ENCODE measurements at places on chromosomes 1 and 21.

DNA sequence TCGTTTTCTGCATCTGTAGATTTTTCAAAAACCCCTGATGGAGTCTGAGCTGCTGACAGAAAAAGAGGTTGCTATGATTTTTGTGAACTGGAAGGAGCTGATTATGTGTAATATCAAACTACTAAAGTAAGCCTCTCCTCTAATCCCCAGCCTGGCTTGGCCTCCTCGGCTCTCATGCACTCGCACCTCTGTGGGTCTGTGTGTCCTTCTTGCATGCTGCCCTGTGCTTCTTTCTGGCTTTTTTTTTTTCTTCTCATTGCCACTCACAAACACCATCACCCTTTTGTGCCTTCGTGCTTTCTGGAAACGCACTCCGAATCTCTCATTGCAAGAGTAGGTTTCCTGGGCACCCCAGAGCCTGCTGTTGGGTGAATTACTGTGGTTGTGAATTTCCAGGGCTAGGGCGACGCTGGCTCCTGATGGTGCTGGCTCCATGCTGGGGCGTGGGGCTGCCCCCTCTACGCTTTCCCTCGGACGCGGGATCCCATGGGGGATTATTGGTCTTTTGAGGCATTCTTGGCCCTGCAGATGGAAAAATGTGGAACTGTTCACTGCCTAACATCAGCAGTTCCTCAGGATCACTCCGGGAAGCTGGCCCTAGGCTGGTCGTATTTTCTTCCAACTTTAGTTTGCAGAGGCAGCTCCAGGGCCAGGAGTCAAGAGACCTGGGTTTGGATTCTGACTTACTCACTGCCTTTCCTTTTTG lies 56.8 kb downstream of the ATP5PO start:
- no peak for DNase-seq

DNA sequence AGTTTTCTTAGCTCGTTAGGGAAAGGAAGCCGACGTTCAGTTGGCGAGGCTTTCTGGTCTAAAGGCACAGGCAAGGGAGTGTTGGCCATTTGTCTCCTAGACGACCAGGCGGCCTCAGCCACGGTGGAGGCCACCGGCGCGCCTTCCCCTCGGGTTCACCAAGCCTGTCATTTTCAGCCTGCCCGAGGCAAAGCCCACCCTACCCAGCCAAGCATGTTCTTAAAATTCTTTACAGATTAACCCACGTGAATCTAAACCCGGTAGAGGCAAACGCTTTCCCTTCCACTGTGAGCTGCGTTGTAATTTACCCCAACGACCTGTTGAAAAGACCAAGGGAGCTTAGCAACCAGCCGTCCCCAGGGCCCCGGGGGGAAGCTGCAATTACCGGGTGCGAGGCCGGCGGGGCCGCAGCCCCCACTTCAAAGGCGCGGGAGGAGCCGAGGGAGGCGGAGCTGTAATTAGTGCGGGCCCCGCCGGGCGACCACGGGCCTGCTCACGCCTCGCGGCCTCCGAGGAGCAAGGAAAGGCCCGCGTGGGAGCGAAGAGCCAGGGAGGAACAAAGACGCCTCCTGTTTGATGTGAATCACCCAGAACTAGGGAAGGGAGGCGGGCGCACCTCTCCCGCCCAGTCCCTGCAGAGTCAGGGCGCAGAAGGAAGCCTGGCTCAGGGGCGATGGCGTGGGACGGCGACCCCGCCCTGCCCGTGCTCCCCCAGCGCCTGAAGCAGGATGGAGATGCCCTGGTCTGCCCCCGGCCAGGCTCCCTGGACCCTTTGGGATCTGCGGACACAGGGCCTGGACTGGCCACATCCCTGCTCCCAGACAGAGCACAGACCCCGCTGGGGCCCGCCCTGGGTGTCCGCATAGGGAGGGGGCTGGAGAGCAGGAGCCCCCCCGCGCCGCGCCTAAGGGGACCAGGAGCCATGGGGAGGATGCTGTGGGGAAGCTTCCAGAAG lies 12.1 kb upstream of the TSPEAR start:
- DNase-seq: no peak

DNA sequence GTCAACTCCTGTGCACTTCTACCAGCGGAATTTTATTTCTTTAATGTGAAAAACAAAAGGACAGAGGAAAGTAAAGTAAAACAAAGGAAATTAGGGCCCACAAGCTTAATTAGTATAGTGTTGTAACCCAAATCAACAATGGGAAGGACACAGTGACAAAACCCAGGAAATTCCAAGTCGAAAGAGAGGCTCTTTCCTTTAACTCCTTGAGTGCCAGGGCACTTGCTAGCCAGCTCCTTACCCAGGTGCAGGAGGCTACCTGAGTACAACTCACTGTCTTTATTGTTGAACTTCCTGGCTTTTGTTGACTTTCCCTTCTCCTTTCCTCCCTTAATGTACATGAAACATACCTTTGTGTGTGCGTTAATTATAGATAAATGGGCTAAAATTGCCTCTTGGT lies 55.0 kb downstream of the PEX14 start:
- no peak for DNase-seq

- DNase-seq: no peak
Observed at GRCh38 chr1:154361357-154361756, 36.0 kb downstream of the ATP8B2 start.

DNA sequence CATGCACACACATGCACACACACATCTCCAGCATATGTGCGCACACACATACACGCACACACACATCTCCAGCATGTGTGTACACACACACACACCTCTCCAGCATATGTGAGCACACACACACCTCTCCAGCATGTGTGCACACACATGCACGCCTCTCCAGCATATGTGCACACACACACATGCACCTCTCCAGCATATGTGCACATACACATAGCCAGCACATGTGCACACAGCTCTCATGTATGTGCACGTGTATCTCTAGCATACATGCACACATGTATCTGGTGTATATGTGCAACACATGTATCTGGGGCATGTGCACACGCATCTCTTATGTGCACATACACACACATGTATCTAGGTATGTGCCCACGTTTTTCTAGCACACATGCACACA lies 57.9 kb downstream of the SLC19A1 start:
- no peak for DNase-seq

- DNase-seq: no peak
Observed at GRCh38 chr1:46070164-46070814, 62.1 kb downstream of the PIK3R3 start.

GRCh38 chr1:27545876-27546275 lies 55.9 kb upstream of the WASF2 start:
- DNase-seq: no peak

DNA sequence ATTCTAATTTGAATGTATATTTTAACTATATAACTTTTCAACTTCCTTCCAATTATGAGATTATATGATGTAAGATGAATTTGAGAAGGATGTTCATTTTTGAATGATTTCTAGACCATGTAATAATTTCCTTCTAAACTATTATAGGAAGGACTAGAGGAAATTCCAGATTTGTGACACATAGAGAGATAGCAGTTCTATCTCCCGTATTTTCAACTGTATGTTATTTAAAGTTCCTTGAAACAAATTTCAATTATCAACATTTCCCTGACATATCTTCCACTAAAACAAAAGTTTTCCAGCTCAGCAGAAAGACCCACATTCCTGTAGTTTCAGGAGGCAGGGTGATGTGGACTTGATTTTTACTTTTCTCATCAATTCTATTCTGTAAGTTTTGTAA lies 396.7 kb upstream of the C1orf87 start:
- DNase-seq: no peak

DNA sequence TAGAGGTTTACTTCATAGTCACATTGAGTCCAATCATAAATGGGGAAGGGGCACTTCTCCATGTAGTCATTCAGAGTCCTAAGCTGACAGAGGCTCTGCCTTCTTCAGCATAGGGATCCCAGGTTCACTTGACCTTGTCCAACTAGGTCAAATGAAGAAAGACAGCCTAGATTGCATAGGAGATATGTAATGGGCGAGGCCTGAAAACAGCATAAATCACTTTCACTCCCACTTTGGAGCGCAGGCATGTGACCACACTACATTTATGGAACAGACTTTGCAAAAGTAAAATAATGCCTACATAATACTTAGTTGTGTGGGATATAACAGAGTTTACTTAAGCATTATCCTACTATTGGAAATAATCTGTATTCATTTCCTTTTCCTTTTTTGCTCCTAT lies 51.7 kb downstream of the HOOK1 start:
- no peak for DNase-seq

DNA sequence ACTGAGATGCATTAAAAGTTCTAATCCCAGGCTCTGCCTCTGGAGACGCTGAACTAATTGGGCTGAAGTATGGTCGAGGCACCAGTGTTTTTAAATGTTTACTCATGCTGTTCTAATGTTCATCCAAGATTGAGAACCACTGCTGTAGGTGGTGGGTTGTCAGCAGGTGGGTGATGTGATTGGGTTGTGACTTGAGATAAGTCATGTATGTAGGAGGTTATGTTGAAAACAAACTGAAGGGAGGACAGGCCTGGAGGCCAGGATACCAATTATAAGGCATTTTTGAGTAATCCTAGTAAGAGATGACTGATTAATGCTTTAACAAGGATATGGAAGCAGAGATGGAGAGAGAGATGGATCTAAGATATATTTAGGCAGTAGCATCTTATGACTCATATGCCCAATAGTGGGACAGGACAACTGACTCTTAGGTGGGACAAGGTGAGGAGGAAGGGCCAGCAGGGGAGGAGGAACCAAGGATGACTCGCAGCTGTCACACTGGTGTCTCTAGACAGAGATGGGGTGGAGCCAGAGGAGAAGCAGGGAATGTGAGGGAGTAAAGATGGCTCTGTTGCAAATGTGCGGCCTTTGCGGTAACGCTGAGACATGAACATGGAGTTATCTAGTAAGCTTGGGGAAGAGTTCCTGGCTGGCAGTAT lies 29.3 kb downstream of the RAB4A start:
- DNase-seq: no peak

DNA sequence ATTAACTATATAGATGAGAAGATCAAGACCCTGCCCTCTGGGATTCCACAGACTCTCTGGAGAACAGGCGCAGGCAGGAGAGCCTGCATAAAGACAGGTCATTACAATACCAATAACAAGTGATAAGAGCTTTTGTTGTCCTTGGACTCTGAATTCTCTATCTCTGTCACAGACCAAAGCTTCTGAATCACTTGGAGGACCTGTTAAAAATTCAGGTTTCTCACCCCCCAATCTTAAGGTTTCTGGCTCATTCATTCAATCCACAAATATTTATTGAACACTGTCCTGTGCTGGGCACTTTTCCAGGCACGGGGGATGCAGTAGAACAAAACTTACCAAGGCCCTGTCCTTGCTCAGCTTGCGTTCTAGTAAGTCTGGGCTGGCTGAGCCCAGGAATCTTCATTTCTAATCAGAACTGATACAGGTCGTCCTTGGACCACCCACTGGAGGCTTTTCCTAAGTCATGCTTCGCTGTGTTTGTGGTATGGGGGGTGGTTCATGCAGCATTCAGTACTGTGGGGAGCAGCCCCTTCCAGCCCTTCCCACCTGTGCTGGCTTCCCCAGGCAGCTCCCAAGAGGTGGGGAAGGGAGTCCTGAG lies 1.4 kb downstream of the EFNA4 start:
- DNase-seq: no peak

GRCh38 chr1:79197421-79197820 lies 190.9 kb upstream of the ADGRL4 start:
- no peak for DNase-seq
